ENCODE measurements at places on chromosomes 13 and 19.
A peak's percentile ranks its signal among the peaks of the same experiment; 100 is the strongest.

- no peak for DNase-seq
Measured at GRCh38 chr19:23916991-23917390, 2.3 kb downstream of the ZNF726 start.

DNA sequence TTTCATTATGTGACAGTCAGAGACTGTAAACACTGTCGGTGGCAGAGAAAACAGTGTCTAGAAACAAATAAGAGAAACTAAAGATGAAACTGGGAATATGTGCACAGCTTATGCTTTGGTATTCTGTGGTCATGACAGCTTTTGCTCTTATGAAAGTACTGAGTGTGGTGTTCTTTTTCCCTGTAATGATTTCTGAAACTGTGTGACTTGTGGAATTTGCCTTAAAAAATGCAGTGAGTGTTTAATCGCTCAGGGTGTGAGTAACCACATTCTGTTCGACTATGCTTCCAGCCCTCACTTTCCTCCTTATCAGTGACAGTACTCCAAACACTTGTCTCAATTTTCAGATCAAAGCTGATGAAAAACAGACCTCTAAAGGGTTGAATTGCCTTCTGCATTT, 66.9 kb upstream of the DIAPH3 start:
- DNase-seq = no peak

GRCh38 chr13:94703271-94703670, 9.1 kb downstream of the SOX21 start:
- DNase-seq = no peak

- peak; percentile 64 for DNase-seq
Measured at GRCh38 chr13:114124921-114125320, 7.5 kb downstream of the RASA3 start.

Measured in CD4-positive, alpha-beta T cell treated with Interleukin-1 beta for 1 hour (primary cell).